ENCODE measurements at places on chromosomes 5 and 9.

DNA sequence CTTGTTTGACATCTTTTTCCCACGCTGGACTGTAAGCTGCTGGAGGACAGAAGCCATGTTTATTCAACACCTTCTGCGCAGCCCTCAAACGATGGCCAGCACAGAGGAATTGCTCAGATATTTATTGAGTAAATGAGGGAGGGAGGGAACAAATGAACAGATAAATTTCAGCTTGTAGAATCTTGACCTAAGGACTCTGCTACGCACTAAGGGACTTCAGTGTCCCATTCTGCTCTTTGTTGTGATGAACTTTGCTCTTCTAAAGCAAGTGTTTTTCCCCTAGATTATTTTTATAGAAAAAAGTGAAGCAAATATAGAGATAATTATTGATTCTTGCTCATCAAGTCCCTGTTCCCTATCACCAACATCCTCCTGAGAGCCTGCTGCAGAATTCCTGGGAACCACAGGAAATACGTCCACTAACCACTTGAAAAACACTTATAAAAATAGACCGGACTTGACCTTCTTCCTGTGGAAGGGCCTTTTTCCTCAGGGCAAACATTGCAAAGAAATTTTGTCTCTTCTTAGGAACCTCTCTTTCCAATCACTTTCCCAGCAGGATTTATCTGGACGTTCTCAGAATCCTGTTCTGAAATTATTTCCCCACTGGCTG is 54.9 kb downstream of the FGF1 start:
- no peak for DNase-seq

DNA sequence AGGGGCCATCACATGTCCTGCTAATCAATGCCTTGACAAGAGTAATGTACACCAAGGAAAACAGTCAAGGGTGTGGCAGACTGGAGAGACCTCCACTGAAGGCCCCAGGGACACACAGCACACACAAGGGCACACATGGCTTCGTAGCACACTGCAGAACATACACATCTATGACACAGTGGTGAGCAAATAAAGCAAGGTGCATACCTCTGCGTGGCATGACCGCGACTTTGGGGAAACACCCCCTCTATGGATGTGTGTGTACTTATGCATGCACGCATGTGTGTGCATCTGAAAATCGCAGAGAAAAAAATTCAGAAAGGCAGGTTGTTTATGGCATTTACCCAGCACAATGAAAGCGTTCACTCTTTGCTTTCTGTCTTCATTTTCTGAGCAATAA is 20.5 kb downstream of the SEMA4D start:
- no peak for DNase-seq

DNA sequence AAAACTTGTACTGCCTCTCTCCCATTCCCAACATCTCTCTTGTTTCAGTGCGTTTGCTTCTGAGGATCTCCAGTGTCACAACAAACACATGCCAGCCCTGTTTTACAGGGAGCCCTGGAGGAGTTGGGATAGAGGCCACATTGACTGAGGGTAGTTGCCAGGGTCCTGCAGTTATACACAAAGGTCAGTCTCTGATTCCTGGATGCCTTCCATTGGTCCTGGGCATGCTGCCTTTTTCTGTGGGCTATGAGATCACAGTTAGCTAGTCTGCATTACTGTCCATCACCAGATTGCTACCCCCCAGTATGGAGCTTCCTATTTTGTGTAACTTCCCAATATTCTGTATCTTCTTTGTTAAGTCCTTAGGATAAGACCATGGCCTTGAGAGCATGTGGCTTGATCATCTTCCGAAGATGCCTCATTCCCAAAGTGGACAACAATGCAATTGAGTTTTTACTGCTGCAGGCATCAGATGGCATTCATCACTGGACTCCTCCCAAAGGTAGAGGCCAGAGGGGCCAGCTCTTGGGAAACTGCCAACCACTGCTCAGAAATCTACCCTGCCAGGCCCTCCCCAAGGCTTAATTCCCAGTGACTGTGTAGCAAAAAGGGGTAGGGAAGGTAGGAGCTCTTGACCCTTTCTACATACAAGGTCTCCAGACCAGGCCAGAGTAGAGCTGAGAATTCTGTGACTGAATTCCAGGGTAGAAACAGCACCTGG is 9.5 kb downstream of the NUDT2 start:
- no peak for DNase-seq

DNA sequence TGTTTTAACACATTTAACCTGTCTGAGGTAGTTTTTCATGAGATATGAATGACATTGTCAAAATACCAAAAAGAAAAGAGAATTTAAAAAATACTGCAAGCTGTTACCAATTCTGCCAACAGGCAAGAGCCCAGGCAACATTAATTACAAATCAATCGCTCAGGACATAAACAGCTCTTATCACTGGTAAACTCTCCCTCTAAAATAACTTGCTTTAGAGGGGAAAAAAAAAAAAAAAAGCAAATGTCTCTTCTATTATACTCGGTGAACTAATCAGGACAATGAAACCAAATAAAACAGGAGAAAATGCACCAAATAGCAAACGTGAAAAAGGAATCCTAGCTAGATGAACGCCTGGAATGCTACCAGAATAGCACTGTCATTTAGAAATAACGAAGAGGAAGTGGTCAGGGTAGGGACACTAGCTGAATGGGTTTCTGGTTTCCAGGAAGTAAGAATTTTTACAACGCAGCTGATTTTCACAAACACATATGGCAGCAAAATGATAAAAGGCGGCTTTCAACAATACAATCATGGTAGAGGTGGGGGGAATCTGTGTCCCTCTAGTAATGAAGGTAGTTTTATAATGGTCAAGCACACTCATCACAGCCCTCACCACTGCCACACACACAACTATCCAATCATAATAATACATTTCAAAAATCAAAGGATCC is 94.9 kb downstream of the DENND1A start:
- DNase-seq: no peak

GRCh38 chr5:121377461-121377860 is 474.2 kb upstream of the FTMT start:
- no peak for DNase-seq

DNA sequence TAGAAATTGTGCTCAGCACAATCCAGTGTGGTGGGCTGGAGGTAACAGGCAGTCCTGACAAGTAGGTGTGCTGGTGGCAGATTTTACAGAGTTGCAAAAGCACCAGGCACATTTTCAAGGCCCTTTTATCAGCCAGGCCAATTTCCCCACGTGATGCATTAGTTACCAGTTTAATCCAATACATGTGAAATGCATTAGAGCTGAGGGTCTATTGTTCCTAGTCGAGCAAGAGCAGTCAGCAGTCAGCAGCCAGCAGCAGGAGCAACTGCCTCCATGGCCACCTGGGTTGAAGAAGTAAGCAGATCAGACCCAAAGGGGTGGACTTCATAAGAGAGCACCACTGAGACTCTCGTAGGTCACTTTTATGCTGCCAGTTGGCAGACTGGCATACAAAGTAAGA is 76.7 kb downstream of the EPB41L4A start:
- DNase-seq: no peak

GRCh38 chr5:171521219-171521633 is 101.8 kb downstream of the FGF18 start:
- no peak for DNase-seq

- DNase-seq: no peak
Observed at GRCh38 chr9:133910855-133911514, 81.1 kb downstream of the VAV2 start.

DNA sequence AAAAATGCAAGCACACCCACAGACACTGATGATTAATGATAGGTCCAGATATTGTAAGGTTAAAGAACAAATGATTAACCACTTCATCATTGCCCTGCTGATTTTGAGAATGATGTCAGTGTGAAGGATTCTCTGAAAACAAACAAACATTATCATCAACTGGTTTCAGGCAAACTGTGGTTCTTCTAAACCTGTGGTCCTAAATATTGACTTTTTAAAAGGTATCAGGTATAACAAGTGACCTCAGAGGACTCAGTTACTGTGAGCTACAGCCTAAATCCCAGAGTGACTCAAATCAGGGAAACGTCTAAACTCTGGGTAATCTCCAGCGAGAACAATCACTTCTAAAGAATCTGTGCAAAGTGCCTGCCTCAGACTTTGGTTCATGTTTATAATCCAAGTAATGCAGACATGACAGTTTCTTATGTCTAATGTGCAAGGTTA is 172.3 kb upstream of the CDH6 start:
- DNase-seq: no peak

- DNase-seq: no peak
Observed at GRCh38 chr5:64149268-64149667, 16.4 kb upstream of the RNF180 start.

DNA sequence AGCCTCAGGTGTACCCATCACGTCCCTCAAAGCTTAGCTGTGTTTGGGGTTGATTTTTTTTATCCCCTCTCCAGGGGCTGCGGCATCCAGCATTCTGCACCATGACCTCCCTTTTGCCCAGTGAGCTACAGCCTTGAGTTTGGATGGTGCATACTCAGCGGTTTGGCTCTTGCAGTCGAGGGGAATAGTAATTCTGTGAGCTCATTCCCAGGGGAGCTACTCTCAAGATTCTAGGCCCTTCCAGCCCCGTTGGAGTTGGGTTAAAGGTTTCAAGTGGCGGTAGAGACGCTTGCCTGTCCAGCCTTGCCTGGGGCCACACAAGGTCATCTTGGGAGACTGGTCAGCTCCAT is 102.2 kb upstream of the SPRY4 start:
- DNase-seq: no peak

GRCh38 chr9:119117409-119117808 is 251.8 kb downstream of the BRINP1 start:
- no peak for DNase-seq

Measured in stimulated activated CD8-positive, alpha-beta memory T cell treated with anti-CD3 and anti-CD28 coated beads, Interleukin-4, amount 100 ng/mL, for 4 hours (primary cell).